Ascending aorta (tissue), 2 donors: ENCODE measurements at places on chromosomes 2 and 18.

- no peak for DNase-seq
Observed at GRCh38 chr2:45255563-45255962, 246.3 kb upstream of the SIX2 start.

DNA sequence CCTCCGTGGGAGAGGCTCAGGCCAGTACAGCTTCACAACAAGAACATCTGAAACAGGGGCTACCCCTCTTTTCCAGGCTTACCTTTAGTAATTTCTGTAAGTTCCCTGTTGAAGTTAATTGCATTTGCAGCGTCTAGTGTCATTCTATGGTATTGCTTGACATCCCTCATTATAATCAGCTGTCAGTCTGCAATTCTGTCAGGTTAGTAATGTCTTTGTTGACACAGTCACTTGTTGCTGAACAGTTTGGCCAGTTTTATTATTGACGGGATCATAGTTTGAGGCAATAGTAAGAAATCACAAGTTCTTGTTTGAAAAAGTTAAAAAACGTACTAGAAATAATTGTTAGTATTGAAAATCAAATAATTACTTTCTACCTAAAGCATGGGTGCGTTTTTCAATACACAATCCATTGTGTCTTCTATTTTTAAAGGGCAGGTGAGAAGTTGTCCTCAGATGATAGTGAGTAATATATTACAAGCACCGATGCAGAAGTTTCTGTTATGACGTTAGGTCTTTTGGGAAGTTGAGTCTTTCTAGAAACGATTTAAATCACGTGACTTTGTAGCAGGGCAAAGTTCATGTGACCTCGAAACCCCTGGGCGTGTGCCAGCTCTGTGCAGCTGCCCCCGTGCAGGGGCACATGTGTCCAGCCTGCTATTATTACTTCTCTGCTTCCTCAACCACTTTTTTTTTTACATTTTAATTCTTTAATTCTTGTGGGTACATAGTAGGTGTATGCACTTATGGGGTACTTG is 49.5 kb upstream of the MBP start:
- no peak for DNase-seq

GRCh38 chr2:239238839-239239606 is 161.8 kb downstream of the HDAC4 start:
- DNase-seq = peak; percentile 41

- DNase-seq = no peak
Observed at GRCh38 chr18:8705961-8706790, 820 bp downstream of the MTCL1 start.

- DNase-seq = no peak
Observed at GRCh38 chr18:23138471-23138870, 3.2 kb downstream of the CABLES1 start.

DNA sequence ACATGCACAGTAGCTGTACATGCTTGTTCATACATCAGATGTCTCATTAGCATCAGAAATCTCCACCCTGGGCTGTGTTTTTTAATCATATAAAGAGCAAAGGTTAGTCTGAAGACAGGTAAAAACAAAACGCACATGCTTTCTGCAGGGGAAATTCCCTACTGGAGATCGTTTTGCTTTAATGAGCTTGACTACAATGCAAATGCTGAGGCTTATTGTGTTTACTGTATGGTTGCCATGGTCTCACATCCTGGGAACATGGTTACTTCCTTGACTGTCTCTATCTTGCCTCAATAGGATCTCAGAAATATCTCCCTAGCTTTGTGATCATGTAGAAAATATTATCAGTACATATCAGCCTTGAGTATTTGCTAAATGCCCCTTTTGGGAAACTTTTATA is 336.5 kb upstream of the TFPI start:
- no peak for DNase-seq

- DNase-seq = no peak
Observed at GRCh38 chr2:236161082-236161462, 7.1 kb downstream of the GBX2 start.

GRCh38 chr2:10466801-10467200 is 18.7 kb upstream of the ODC1 start:
- no peak for DNase-seq

DNA sequence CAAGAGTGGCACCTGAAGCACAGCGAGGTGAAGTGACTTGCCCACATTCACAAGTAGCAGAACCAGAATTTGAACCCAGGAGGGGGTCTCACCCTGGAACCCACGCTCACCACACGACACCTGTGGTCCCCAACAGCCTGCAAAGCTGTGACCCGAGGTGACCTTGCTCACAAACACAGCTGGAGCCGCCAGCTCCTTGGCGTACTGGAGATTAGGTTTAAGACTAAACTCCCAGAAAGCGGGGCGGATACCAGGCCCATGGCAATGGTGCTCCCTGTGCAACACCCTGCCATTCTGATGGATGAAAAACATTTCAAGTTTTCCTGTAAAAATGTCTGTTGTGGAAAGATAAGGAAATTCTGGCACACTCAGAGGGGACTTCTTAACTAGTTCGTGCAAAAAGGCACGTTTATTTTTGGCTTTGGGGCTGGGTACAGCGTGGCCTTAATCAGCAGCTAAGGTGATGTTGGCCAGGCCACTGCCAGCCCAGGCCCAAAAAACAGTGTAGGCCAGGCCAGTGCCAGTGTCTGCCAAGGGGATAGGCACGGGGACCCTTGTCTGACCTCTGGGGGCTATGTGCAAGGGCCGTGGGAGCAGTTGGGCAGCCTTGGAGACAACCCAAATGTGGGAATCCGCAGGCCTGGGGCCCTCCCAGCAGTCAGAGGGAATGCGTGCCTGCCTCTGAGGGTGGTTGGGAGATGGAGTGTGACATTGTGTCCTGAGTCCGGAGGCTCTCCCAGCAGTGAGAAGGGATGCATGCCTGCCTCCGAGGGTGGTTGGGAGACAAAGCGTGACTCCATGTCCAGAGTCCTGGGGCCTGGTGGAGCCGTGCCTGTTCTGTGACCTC is 185.0 kb upstream of the HS6ST1 start:
- peak; percentile 41 for DNase-seq

- no peak for DNase-seq
Observed at GRCh38 chr2:199465390-199465789, 7.7 kb upstream of the SATB2 start.

DNA sequence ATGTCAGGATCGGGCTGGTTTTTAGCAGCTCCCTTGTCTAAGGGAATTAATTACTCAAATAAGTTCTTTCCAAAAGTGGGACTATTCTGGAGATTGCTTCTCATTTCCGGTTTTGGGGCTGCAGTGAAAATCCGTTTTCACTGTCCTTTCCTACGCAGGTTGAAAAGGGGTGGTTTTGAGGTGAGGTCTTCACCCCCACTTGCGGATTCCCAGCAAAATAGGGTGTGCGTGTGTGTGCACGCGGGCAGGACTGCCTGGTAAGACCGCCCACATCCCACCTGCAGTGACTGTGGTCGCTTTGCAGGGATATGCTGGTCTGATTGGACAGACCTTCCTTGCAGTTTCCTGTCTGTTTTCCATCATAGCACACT is 472 bp upstream of the PLEKHM3 start:
- peak; percentile 63 for DNase-seq

- DNase-seq = no peak
Observed at GRCh38 chr2:109397893-109398292, 215.9 kb downstream of the SEPTIN10 start.

DNA sequence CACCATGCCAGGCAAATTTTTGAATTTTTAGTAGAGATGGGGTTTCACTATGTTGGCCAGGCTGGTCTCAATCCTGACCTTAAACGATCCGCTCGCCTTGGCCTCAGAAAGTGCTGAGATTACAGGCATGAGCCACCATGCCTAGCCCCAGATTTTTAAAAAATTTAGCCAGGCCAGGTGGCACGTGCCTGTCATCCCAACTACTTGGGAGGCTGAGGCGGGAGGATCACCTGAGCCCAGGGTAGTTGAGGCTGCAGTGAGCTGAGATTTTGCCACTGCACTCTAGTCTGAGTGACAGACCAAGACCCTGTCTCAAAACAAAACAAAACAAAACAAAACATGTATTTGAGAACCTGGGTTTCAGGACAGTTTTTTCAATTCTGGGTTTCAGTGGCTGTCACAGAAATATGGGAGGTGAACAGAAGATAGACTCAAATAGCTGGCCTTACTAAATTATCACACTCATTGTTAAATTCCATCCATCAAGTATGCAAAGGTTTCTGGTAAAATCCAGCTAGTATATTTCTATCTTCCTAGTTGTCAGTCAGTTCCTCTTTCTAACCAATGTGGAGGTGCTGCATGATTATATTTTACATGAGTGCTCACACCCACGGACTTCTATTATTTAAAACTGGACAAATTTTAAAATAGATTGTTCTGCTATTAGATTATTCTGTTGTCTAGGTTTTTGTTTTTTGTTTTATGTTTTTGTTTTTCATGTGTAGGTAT is 5.4 kb downstream of the ALPG start:
- no peak for DNase-seq

- DNase-seq = no peak
Observed at GRCh38 chr2:149740490-149740889, 152.9 kb upstream of the MMADHC start.
